Kidney glomerular epithelial cell (primary cell): ENCODE measurements at places on chromosomes 1 and 21.

- DNase-seq, result no peak
Observed at GRCh38 chr1:147721716-147722115, 38.7 kb downstream of the GJA5 start.

DNA sequence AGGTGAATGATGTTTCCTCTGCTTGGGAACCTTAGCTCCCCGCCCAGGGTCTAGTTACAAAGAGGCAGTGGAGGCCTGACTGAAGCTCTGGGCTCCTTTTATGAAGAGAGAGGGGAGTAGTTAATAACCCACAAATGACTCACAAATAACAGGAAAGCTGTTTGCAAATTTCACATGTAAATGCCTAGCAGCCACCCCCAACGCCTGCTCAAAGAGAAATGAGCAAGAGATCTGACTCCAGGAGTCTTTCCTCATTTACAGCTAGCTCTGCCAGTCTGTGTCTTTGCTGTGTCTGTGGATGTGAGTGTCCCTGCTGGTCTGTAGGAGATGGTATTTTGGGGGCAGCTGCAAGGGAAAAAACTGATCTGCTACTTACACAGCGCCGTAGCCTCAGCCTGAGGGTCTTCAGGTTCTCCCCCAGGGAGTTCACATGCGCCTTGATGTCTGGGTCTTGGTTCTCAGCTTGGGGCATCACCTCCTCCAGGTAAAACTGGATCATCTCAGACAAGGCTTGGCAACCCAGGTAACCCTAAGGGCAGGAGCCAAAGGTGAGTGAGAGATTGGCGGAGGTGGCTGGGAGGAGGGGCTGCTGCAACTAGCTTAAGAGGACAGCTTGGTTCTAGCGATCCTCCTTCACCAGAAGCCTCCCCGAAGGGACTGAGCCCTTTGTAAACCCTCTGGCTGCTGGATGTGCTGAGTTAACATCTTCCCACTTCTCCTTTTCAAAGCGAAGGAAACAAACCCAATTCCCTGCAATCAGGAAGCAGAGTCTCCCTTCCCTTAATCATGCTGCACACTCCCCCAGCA, at the start of gene IL19:
Gene IL19 (plus strand): TSS at position 243 of the 807 bp plus-strand sequence. CDS start 65,890 bp downstream, outside the sequence.
- DNase-seq, result peak; percentile 75

GRCh38 chr1:205319081-205320018, 2.2 kb downstream of the NUAK2 start:
- DNase-seq, result peak; percentile 48

DNA sequence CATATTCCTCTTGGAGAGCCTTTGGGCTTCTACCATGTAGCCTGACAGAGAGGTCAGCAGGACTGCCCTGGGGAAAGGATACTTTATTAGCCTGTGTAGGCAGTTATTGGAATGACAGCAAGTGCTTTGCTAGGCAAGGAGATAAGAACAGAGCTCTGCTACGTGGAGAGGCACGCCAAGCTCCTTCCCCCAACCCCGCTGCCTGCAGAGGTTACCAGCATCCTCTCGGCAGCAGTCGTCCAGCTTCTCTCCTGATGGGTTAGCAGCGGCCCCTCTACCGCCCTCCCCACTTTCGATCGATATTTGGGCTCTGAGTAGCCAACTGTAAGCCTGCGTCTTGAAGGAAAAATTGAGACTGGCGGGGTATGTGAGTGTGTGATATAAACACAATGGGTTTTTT, 122.3 kb downstream of the DHRS3 start:
- no peak for DNase-seq

GRCh38 chr1:41387667-41388091, 26.4 kb downstream of the FOXO6 start:
- DNase-seq, result no peak

GRCh38 chr1:174682419-174683008, 234.8 kb downstream of the GPR52 start:
- no peak for DNase-seq

DNA sequence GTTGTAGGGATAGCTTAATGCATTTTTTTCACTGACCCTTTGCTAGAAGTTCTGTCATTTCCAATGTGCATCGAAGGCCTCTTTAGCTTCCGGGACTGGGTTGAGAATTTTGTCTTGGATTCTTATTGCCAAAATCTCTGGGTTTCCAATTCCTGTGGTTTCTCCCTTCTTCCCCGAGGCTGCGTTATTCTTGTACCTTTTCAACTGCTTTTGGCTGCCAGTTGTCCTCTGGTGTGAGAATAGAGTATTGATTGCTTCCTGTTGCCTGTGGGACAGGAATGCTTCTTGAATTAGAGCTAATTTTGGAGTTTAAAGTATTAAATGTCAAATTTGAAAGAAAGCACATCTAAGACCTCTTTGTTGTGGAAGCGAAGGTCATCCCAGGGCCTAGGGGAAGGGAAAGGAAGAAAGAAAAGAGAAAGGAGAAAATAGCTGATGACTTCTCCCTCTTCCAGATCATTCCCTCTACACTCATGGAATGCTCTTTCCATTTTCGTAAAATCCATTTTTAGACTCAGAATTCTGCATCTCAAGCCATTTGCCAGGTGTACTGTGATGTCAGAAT, 21.1 kb downstream of the HUNK start:
- DNase-seq, result no peak

DNA sequence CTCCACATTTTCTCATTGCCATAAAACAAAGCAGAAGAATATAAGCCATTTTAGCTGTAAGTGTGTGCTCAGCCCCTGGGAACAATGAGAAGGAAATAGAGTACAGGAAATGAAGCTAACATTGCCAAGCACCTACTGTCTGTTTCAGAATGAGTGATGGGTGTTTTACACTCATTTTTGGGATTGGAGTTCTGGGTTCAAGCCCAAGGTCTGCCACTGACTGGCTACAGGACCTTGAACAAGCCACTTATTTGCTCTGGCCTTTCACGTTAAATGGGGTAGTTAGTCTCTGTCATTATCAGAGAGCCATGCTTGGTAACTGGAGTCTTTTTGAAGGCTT, 80.7 kb upstream of the KAZN start:
- DNase-seq, result no peak

- DNase-seq, result no peak
Observed at GRCh38 chr1:243508303-243508713, 252.5 kb downstream of the SDCCAG8 start.

DNA sequence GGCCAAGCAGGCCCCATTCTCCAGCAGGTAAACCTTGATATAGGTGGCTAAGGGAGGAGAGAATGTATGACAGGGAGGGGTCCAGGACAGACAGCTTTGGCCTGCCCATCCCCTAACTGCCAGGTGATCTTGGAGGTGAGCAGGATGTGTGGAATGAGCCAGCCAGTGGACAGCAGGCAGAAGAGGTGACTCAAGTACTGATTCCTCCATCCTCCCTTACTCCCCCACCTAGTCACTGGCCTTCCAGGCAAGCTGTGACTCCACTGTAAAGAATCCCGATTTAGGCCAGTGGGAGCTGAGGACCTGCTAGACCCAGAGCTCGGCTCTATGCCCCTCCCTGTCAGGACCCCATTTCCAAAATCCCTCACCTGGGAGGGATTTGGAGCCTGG, 36.6 kb downstream of the RIMS3 start:
- no peak for DNase-seq

GRCh38 chr1:154318386-154318785, 2.5 kb upstream of the AQP10 start:
- no peak for DNase-seq

DNA sequence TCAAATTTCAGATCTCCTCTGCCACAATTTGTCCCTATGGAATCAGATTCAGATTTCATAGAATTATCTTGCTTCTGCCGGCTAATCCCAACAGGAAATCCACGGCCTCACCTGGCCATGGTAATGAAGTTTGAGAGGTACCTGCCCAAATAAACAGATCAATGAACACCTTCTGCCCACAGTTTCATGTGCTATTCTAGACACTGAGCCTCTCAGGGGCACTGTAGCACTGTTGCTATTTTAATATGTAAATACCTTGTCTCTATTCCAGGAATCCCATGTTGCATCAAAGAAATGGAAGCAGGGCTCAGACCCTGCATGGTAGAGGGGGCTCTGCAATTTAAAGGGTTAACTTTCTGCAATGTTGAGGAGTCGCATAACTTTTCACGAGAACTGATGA, 593.1 kb downstream of the PTBP2 start:
- no peak for DNase-seq

DNA sequence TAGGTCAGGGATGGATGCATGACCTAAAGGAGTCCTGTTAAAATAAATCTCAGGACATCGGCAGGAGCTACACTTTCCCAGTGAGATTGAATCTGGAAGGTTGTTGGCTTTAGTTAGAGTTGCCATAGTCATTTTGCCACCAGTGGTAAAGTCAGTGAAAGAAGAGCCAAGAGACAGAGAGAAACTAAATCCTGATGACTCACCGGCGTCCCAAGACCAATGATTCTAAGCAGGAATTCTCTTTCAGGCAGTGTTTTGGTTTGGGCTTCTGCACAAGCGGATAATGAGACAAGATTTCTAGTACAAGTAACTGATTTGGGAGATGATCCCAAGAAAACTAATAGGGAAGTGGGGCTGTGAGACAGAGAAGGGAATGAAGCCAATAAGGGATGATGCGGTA, 88.8 kb upstream of the ETS2 start:
- DNase-seq, result no peak

DNA sequence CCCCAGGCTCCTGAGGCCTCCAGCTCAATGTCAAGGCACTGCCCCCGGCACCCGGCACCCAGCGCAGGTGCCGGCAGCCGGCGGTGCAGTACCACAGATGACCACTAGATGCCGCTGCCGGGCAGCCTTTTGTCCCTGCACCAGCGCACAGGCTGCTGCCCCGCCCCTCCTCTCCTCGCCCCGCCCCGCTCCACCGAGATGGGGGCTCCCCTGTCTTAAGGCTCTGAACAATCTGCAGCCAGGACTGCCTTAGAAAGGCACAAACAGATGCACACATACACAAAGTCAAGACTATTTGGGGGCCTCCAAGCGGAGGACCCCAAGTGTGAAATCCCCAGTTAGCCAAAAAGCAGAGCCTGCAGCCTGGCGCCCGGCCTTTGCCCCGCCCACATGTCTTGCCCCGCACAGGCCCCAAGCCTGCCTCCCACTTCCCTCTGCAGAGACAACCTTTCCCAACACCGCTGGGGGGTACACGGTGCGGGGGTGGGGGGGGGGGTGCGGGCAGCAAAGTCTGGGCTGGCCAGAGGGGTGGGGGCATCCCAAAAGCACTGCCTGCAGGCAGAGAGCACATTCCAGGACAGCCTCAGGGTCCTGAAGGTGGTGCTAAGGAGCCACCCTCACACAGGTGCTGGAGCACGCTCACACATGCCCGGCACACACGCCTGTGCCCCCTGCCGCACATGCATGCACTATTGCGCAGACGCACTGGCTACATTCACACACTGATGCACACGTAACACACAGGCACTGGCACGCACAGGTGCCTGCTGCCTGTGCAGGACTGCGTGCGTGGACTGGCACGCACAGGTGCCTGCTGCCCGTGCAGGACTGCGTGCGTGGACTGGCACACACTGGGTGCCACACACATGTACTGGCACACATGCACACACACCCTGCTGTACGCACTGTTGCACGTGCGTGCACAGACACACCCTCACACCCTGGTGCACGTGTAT, 37.1 kb downstream of the ARHGEF16 start:
- DNase-seq, result peak; percentile 45

- no peak for DNase-seq
Observed at GRCh38 chr1:161287482-161288054, 22.2 kb downstream of the MPZ start.

DNA sequence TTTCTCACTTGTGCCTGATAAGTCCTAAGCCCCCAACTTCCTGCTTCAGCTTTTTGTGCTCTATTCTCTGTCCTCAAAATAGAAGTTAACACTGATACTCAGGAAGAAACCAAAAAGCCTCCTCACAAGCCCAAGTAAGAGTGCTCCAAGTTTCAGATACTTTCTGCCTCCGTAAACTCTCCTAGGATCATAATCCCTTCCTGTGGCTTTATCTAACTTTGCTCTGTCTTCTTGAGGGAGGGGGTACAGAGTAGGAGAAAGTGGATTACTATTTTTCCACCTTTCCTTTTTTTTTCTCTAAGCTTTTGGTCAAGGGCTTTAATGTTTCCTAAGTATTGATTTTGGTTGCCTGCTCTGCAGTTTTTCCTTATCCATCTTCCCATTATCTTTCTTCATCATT, 54.6 kb downstream of the DPH5 start:
- DNase-seq, result no peak

DNA sequence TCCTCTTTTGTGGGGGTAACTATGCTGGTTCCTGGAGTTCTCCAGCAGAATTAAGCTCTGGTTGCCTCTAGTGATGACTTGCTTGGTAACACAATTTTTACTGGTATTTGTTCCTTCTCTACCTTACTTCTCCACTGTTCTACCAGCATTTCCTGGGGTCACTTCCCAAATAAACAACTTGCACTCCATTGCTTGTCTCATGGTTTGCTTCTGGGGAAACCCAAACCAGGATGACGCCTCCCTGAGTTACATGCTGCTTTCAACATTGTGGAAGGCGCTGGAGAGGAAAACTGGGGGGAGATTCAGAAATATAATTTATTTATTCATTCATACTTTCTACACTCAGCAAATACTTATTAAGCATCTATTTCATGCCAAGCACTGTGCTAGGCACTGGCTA, 55.3 kb upstream of the AK4 start:
- DNase-seq, result no peak

DNA sequence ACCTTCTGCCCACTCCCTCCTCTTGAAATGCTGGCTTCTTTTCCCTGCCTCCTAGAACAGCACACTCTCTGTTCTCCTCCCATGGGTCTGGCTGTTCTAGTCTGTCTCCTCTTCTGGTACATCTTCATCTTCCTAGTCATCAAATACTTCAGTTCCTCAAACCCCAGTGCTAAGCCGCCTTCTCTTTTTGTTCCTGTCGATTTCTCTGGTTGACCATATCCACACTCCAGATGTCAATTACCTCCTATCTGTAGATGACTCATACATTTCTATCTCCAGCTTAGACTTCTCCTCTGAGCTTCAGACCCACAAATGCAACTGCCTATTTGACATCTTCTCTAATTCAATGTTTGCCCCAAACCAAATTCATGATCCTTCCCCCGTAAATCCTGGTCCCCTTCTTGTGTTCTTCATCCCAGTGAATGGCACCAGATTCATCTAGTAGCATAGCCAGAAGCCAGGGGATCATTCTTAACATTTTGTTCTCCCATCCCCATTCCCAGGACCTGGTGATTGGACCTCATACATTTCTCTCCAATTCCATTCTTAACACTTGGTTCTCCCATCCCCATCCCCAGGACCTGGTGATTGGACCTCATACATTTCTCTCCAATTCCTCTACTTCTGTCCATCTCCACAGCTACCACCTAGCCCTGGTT, 35.9 kb downstream of the USP24 start:
- DNase-seq, result no peak

GRCh38 chr1:151455966-151456365, 3.3 kb downstream of the POGZ start:
- no peak for DNase-seq

- DNase-seq, result peak; percentile 31
Observed at GRCh38 chr1:83692524-83693381, 306.2 kb downstream of the TTLL7 start.
